Parietal lobe (tissue), 2 donors: ENCODE measurements at places on chromosomes 6 and 20. TPM values are rescaled to one million over a fixed set of nuclear protein-coding genes. Genes with fewer than 3 reads are reported as not detected.

UBE2C gene
- 10.6 TPM for total RNA-seq

WASF1 gene
- 144 TPM for total RNA-seq

SLC17A3 gene
- not detected for total RNA-seq

TBX18 gene
- 2.2 TPM for total RNA-seq

SIGLEC1 gene
- not detected for total RNA-seq

PSMB8 gene
- 2.5 TPM for total RNA-seq

DDR1 gene
- 155 TPM for total RNA-seq

EEF1A2 gene
- 281 TPM for total RNA-seq

SLC4A11 gene
- total RNA-seq = not detected

RIMS4 gene
- total RNA-seq = 52.0 TPM

VSX1 gene
- not detected for total RNA-seq

ZSCAN31 gene
- 16.0 TPM for total RNA-seq

FABP7 gene
- total RNA-seq = 887 TPM

RSPO3 gene
- 23.5 TPM for total RNA-seq

PTCRA gene
- total RNA-seq = not detected

OPN5 gene
- total RNA-seq = not detected

SAMD10 gene
- total RNA-seq = 10.0 TPM

RBCK1 gene
- total RNA-seq = 37.2 TPM

ARFGEF3 gene
- 84.8 TPM for total RNA-seq

VGLL2 gene
- not detected for total RNA-seq

HSPA12B gene
- total RNA-seq = 3.4 TPM

OTOR gene
- total RNA-seq = 1.9 TPM

FKBP1C gene
- 0.94 TPM for total RNA-seq

NRSN1 gene
- 31.6 TPM for total RNA-seq

SLC17A2 gene
- total RNA-seq = not detected

TAF11 gene
- 26.9 TPM for total RNA-seq

MACROD2 gene
- total RNA-seq = 126 TPM
